Pancreas (tissue), 10 donors: ENCODE measurements at places on chromosomes 16 and 17. TPM values are rescaled to one million over a fixed set of nuclear protein-coding genes. Genes with fewer than 3 reads are reported as not detected.

C17orf113 gene
- 1.2 TPM for total RNA-seq

PERCC1 gene
- total RNA-seq = 0.23 TPM

HELZ gene
- total RNA-seq = 23.7 TPM

DLG4 gene
- 11.3 TPM for total RNA-seq

CNGB1 gene
- total RNA-seq = 0.03 TPM

PLXDC1 gene
- total RNA-seq = 0.88 TPM

CMTM2 gene
- 0.84 TPM for total RNA-seq

SRCIN1 gene
- 7.5 TPM for total RNA-seq

ALOX15 gene
- not detected for total RNA-seq

GRCh38 chr17:74850914-74851313 is 8.8 kb downstream of the GRIN2C start:
- H3K36me3 ChIP-seq = no peaks in the 10 kb centered on the region
- DNase-seq = no peak
- H3K27ac ChIP-seq = no peak overlapping the region

DNA sequence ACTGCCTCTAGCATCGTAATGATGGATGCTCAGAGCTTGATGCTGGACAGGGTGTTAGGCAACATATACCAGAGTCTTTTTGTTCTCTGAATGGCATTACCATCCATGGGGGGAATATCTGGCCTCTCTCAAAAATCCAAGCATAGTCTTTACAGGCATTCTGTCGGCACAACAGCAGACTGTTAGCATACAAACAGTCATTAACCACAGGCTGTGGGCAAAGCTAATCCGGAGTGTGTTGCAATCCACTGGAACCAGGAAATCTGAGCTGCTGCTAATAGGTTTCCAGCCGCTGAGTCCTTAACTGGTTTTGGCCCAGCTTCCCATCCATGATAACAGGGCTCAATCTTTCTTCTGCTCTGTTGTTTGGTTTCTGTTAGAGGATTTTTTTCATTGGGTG is 371.9 kb downstream of the HS3ST3B1 start:
- H3K36me3 ChIP-seq = no peaks in the 10 kb centered on the region
- H3K4me3 ChIP-seq = no peak overlapping the region
- H3K27ac ChIP-seq = no peak overlapping the region
- no peak for DNase-seq
- H3K27me3 ChIP-seq = no peaks in the 10 kb centered on the region

- peak overlapping the region; percentile 93 for H3K4me3 ChIP-seq
- DNase-seq = peak; percentile 91
- H3K36me3 ChIP-seq = no peaks in the 10 kb centered on the region
- no peaks in the 10 kb centered on the region for H3K27me3 ChIP-seq
- H3K4me1 ChIP-seq = peaks cover 50% of the 10 kb centered on the region
Observed at GRCh38 chr17:48048384-48049126, 396 bp downstream of the NFE2L1 start.

DNA sequence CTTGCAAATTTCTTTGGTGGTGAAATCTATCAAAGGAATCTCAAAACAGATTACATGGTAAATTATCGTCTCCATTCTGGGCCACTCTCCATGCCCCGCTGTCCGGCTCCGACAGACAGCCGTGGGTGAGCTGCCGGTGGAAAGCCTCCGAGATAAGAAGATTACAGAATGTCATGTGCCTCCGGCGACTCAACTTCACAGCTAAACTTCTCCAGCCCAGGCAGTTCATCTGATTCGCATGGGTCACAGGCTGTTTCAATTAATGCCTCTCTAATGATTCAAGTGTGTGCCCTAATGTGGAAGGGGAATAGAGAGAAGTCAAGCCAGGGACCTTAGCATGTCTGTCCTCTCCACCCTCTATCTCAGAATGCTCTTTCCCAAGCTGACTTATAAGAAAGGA is 520.8 kb upstream of the ZFHX3 start:
- H3K36me3 ChIP-seq = no peaks in the 10 kb centered on the region
- no peak overlapping the region for H3K4me3 ChIP-seq
- no peak for DNase-seq
- H3K27ac ChIP-seq = no peak overlapping the region
- H3K4me1 ChIP-seq = no peaks in the 10 kb centered on the region

DNA sequence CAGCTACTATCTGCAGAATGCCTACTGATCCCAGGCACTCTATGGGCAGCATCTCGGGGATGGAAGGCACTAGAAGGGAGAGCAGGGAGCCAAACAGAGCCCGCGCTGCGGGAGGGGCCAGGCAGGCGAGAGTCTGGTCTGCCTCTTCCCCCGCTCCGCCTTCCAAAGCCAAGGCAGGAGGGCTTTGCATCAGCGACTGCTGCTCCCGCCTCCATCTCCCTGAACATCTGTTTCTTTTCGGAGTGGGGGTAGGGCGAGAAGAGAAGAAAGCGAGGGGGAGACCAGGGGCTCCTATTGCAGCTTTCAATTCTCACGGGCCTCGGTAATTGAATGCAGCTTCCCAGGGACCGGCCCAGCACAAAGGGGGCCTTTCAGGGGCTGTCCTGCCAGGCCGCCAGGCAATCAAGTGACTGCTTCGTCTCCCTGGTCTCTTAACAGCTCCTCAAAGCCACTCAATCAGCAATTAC is 31.4 kb upstream of the CDC42EP4 start:
- H3K27me3 ChIP-seq = no peaks in the 10 kb centered on the region
- H3K27ac ChIP-seq = no peak overlapping the region
- DNase-seq = no peak
- H3K4me1 ChIP-seq = no peaks in the 10 kb centered on the region
- no peaks in the 10 kb centered on the region for H3K36me3 ChIP-seq

- no peaks in the 10 kb centered on the region for H3K27me3 ChIP-seq
- no peak overlapping the region for H3K27ac ChIP-seq
- no peaks in the 10 kb centered on the region for H3K36me3 ChIP-seq
- no peak for DNase-seq
- no peak overlapping the region for H3K4me3 ChIP-seq
Observed at GRCh38 chr16:78675951-78676792, 576.7 kb downstream of the WWOX start.

DNA sequence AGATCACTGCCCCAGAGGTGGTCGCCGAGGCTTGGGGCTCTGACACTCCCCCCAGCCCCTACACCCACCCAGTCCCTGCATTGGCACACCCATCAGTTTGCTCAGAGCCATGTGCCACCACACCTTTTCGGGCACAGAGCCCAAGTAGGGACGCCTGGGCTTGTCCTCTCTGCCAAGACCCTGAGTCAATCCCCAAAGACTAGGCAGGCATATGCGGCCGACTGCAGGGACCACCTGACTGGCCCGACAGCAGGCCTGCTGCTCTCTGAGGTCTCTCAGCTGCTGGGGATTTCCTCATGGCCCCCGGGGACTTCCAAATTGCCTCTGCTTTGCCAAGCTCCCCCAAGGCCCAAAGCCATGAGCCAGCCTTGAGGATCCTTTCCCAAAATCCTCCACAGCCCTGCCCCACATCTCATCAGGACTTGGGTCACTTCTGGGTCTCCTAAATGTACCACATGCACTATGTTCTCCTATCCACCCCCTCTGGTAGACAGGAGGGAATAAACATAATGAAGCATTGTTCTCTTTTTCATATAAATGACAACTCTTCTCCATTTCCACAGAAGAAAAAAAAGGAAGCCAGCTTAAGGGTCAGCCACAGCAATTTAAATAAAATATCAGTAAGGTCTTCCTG is 30.6 kb downstream of the MYO18A start:
- H3K4me3 ChIP-seq = no peak overlapping the region
- H3K27ac ChIP-seq = peak overlapping the region; percentile 73
- H3K27me3 ChIP-seq = no peaks in the 10 kb centered on the region
- no peak for DNase-seq
- no peaks in the 10 kb centered on the region for H3K36me3 ChIP-seq
- H3K4me1 ChIP-seq = peaks cover 12% of the 10 kb centered on the region

DNA sequence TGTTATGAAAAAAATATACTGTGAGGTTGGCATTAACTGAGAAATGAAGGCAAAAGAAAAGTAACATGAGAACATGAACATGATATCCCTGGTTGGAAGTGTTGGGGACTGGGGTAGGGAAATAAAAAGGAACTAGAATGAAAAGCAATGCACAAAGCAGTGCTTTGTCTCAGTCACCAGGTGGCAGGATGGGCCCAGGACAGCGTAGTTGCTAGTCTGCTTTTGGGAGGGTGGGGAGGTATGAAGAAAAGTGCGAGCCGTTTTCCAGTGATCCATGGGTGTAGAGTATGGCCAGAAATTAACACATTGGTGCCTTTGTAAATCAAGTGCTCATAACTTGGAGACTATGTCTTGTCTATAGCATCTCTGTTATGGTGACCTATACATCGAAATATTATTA is 662.5 kb upstream of the SALL1 start:
- no peaks in the 10 kb centered on the region for H3K4me1 ChIP-seq
- no peak overlapping the region for H3K4me3 ChIP-seq
- no peak for DNase-seq
- H3K27ac ChIP-seq = no peak overlapping the region
- H3K27me3 ChIP-seq = no peaks in the 10 kb centered on the region

GRCh38 chr16:56352351-56353053 is 72.8 kb downstream of the AMFR start:
- no peak for DNase-seq
- no peak overlapping the region for H3K27ac ChIP-seq
- no peaks in the 10 kb centered on the region for H3K27me3 ChIP-seq

DNA sequence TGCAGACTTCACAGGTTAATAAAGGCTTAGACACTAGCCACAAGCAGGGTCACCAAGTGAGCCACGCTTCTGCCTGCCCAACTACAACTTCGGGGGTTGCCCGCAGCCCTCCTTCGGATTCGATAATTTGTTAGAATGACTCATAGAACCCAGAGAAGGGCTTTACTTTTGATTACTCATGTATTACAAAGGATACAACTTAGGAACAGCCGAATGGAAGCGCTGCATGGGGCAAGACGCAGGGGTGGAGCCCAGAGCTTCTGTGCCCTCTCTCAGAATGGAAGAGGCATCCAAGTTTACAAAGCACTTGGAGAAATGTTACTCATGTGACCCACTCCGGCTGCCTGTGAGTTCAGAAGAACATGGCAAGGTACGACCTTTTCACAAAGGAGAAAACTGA is 7.5 kb upstream of the CDH5 start:
- no peaks in the 10 kb centered on the region for H3K36me3 ChIP-seq
- no peaks in the 10 kb centered on the region for H3K4me1 ChIP-seq
- DNase-seq = no peak
- no peak overlapping the region for H3K27ac ChIP-seq

- H3K4me3 ChIP-seq = no peak overlapping the region
- no peaks in the 10 kb centered on the region for H3K4me1 ChIP-seq
- H3K27ac ChIP-seq = no peak overlapping the region
- no peaks in the 10 kb centered on the region for H3K36me3 ChIP-seq
- no peak for DNase-seq
Observed at GRCh38 chr16:86671486-86672178, 93.3 kb downstream of the FOXL1 start.

DNA sequence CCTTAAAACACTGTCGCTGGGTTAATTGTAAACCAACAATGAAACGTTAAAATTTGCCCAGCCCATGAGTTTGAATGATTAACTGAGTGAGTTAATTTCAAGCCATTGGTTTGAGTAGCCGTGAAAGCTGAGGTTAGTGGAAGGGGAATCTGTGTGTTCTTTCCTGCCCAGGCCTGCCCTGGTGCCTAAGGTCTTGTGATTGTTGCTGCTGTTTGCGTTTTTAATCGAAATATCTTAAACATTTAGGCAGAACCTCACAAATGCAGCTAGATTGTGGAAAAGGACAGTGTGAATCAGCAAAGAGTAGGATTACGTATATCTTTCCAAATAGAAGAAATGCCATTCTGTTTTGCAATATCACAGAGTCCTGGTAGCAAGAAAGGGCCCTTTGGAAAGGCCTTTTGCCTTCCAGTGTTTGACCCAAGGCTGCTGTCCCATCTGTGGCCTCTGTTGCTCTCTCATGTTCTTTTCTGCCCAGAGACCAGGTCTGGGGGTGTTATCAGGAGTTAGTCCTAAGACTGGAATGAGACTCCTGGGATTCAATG is 113.8 kb downstream of the MSI2 start:
- H3K4me1 ChIP-seq = peaks cover 29% of the 10 kb centered on the region
- H3K27ac ChIP-seq = no peak overlapping the region
- no peaks in the 10 kb centered on the region for H3K27me3 ChIP-seq
- H3K36me3 ChIP-seq = no peaks in the 10 kb centered on the region
- H3K4me3 ChIP-seq = no peak overlapping the region
- DNase-seq = no peak

- H3K4me3 ChIP-seq = no peak overlapping the region
- H3K4me1 ChIP-seq = no peaks in the 10 kb centered on the region
- no peak overlapping the region for H3K27ac ChIP-seq
- DNase-seq = no peak
- H3K27me3 ChIP-seq = no peaks in the 10 kb centered on the region
Observed at GRCh38 chr16:86171329-86171728, 272.4 kb downstream of the IRF8 start.

- no peaks in the 10 kb centered on the region for H3K27me3 ChIP-seq
- H3K36me3 ChIP-seq = no peaks in the 10 kb centered on the region
- H3K4me1 ChIP-seq = no peaks in the 10 kb centered on the region
- no peak overlapping the region for H3K4me3 ChIP-seq
Observed at GRCh38 chr16:65319621-65320231, 197.9 kb upstream of the CDH11 start.

DNA sequence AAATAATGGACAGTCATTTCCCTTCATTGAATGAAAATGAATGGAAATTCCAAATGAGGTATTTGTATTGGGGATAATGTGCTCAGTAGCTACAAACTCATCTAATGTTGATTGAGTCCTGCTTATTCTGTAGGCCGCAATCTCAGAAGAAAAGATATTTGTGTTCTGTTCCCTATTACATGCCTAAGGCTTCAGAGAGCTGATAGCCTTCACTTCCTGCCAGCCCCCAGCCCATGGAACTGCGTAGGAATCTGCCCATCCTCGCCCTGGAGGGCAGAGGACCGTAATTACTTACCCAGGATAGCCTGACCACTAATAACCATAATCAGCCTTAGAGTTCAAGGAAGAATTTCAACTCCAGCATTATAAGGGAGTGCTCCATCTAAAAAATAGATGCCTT is 17.9 kb upstream of the SNTB2 start:
- H3K4me1 ChIP-seq = peaks cover 19% of the 10 kb centered on the region
- H3K27ac ChIP-seq = no peak overlapping the region
- H3K27me3 ChIP-seq = no peaks in the 10 kb centered on the region
- peaks cover 2% of the 10 kb centered on the region for H3K36me3 ChIP-seq
- no peak for DNase-seq

GRCh38 chr17:17566896-17567513 is 24.5 kb downstream of the PEMT start:
- H3K27ac ChIP-seq = peak overlapping the region; percentile 38
- no peak overlapping the region for H3K4me3 ChIP-seq
- no peaks in the 10 kb centered on the region for H3K36me3 ChIP-seq
